Hepatocyte (in vitro differentiated cells): ENCODE measurements at places on chromosomes 1 and 21. TPM values are rescaled to one million over a fixed set of nuclear protein-coding genes. Genes with fewer than 3 reads are reported as not detected.

ATP6V1G3 gene
- not detected in 2 replicates for total RNA-seq

FMOD gene
- 118 and 132 TPM in 2 replicates for total RNA-seq

- H3K4me1 ChIP-seq: no peaks in the 10 kb centered on the region
- no peak overlapping the region for H3K27ac ChIP-seq
- DNase-seq: no peak
- H3K4me3 ChIP-seq: no peak overlapping the region
Observed at GRCh38 chr1:230391776-230392535, 34.2 kb downstream of the PGBD5 start.

- H3K27ac ChIP-seq: peak overlapping the region; percentile 68
- peaks cover 22% of the 10 kb centered on the region for H3K4me1 ChIP-seq
- H3K27me3 ChIP-seq: no peaks in the 10 kb centered on the region
- no peak for DNase-seq
- H3K36me3 ChIP-seq: no peaks in the 10 kb centered on the region
Observed at GRCh38 chr1:208208132-208208487, 36.1 kb downstream of the PLXNA2 start.

DNA sequence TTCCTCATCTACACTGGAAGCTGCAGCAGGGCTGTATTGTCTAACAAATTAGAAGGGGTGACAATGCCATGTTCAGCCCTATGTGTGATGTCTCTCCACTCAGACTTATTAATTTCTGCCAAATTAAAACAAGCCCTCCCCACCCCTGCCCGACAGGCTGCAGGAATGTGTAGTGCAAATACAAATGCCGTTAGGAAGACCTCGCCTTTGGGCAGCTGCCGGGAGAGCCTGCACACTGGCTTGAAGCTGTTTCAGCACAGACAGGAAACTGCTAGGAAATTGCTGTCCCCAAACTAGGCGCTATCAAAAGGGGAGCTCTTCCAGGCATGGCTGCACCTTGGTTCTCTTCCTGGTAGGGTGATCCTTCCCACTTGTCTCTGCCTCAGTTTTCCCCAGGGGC lies 135.2 kb downstream of the ELAVL4 start:
- H3K36me3 ChIP-seq: no peaks in the 10 kb centered on the region
- DNase-seq: no peak
- H3K27me3 ChIP-seq: no peaks in the 10 kb centered on the region
- H3K27ac ChIP-seq: no peak overlapping the region
- no peaks in the 10 kb centered on the region for H3K4me1 ChIP-seq

GRCh38 chr1:164515231-164515630 lies 43.8 kb upstream of the PBX1 start:
- no peaks in the 10 kb centered on the region for H3K36me3 ChIP-seq
- DNase-seq: no peak
- no peaks in the 10 kb centered on the region for H3K4me1 ChIP-seq
- H3K27me3 ChIP-seq: no peaks in the 10 kb centered on the region
- no peak overlapping the region for H3K27ac ChIP-seq
